Cerebellar nuclear complex (tissue), 1 donor: ENCODE measurements at places on chromosomes 11 and 22.
A peak's percentile ranks its signal among the peaks of the same experiment; 100 is the strongest.

DNA sequence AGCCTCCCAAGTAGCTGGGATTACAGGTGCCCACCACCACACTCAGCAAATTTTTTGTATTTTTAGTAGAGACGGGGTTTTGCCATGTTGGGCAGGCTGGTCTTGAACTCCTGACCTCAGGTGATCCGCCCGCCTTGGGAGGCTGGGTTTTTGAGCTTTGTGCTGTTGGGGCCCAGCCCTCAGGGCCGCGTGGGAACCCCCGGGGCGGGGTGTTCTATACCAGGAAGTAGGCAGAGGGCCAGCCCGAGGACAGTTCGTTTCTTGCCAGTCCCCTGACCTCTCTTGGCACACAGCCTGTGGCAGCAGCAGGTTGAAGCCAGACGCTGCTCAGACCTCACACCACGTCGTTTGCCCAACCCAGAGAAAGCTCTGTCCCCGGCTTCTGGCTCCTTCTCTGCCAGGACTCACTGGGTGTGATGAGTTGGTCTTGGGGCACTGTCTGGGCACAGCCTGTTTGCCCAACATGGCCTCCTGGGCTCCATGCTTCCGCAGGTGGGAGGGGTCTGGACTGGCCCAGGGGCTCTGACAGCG is 24.9 kb upstream of the CHKA start:
- no peak for DNase-seq

DNA sequence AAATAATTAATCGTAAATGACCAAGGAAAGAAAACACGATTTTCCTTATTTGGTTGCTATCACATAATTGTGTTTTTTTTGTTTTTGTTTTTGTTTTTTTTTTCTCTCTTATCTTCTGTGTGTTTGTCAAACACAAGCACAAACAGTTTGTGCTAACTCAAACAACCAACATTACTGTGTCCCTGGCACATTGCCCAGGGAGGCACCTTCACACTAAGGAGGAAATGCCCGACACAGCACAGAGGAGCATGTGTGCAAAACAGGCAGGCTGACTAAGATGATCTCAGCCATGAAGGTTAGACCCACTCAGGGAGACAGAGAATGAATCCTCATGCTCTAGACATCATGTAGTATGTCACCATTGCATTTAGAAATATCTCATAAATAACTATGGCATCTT is 130.1 kb downstream of the SOX6 start:
- DNase-seq, result no peak

GRCh38 chr11:133947321-133947756 is 9.4 kb downstream of the IGSF9B start:
- DNase-seq, result no peak

- no peak for DNase-seq
These were observed 228.8 kb downstream of the BUD13 start for GRCh38 chr11:116543911-116544475.

DNA sequence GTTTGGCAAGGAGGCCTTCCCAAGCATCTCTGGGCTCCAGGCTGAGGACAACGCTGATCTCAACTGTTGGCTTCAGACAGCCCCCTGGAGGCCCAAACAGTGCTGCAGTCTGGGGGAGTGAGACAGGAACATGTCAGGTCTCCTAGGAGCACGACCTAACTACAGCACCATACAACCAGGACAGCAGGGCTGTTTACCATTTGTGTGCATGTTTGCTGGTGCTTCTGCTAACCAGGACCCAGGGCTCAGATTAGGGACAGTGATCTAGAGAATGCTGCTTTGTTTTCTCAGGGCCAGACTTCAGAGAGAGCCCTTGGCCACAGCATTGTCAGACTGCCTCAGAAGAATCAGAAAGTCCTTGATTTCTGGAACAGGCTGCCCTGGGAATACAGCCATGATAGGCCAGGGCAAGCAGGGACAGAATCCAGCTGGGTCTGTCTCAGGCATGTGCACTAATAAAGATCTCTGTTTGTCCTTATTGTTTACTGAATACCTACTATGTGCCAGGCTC is 126.5 kb downstream of the VPREB1 start:
- no peak for DNase-seq

GRCh38 chr11:85845124-85845631 is 10.0 kb upstream of the CCDC83 start:
- no peak for DNase-seq

DNA sequence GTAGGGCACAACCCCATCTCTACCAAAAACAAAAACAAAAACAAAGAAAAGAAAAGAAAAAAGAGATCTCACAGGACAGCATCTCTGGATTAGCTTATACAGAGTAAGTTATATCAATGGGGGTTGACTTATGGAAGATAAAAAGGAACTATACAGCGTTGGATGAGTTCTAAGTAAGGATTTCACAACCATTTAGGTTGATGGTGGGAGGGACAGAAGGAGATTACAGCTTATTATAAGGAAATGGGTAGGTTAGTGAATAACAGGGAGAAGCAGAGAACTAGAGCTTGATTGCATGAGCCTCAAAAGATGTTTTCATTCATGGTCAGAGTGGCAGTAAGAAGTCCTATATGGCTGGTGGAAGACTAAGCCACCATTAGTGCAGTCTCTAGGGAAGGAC is 60.3 kb downstream of the CECR2 start:
- DNase-seq, result no peak

GRCh38 chr11:68038226-68038717 is 553 bp upstream of the TCIRG1 start:
- DNase-seq, result no peak

- DNase-seq, result no peak
These were observed 20.6 kb downstream of the IFT27 start for GRCh38 chr22:36755316-36755715.

DNA sequence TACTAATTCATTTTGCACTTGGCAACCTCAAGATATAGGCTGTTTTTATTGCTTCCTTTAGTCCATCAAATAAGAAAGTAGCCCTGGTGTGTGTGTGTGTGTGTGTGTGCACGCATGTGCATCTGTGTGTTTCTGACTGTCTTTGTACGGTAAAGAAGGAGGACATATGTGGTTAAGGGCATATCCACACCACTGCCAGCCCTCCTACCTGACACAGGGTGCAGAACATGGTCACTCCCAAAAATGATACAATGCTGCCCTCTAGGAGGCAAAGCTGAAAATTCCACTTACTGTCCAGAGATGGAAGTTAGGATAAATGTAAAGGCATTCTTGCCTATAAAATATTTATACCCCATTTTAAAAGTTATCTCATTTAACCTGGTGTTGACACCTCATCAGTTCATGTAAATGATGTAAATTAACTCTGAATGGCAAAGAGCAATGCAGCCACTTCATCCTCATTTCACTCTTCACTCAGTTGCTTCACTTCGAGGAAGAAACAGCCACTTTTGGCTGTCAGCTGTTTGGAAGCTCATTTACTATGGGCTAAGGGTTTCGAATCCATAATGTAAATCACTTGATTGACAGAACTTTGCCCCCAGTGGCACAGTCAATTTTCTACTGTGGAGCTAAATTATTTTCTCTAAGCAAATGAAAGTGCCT is 83.1 kb upstream of the MTNR1B start:
- no peak for DNase-seq

DNA sequence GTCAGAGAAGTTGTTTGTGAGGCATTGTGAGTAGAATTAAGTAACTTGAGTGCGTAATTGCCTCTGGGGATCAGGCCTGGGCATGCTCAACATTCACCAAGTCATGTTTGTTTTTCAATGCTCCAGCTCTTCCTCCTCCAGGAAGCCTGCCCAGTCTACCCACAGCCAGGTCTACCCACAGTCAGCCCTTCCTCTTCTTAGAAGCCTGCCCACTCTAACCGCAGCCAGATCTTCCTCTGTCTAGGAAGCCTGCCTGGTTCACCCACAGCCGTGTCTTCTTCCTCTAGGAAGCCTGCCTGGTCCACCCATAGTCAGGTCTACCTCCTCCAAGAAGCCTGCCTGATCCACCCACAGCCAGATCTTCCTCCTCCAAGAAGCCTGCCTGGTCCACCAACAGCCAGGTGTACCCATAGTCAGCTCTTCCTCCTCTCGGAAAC is 25.0 kb downstream of the LRP5 start:
- no peak for DNase-seq

- DNase-seq, result no peak
These were observed 142.9 kb downstream of the SNX19 start for GRCh38 chr11:130773244-130773820.

DNA sequence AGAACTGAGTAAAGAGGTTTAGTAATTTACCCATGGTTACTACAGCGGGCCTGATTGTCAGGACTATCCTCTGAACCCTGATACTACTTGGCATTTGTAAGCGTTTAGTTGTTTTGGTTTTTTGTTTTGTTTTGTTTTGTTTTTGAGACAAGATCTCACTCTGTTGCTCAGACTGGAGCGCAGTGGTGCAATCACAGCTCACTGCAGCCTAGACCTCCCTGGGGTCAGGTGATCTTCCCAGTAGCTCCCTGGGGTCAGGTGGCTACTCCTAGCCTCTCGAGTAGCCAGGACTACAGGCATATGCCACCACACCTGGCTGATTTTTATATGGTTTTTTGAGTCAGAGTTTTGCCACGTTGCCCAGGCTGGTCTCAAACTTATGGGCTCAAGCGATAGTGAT is 118.6 kb downstream of the WNT11 start:
- no peak for DNase-seq

- no peak for DNase-seq
These were observed 45.2 kb downstream of the NEU3 start for GRCh38 chr11:75033916-75034315.

DNA sequence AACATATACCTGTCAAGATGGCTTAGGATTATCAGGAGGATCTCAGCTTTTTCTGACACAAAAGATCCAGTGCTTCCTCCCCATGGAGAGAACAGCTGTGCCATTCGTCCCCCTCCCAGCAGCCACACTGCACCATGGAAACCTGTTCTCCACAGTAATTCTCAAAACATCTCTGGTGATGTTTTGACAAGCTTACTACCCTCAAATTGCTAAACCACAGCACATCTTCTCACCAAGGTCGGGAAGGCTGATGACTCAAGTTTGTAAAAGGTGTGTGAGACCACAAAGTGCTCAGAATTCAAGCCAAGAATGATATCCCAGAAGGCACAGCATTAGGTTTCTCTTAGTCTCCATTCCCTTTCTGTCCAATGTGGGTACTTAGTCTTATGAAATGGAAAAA is 3.9 kb upstream of the RAB38 start:
- no peak for DNase-seq

GRCh38 chr22:20966883-20967696 is at the start of gene AIFM3:
TSS of gene AIFM3 (plus strand) at chr22:20967255. CDS start at chr22:20967945, 690 bp downstream.
- DNase-seq, result no peak

GRCh38 chr11:102322560-102322959 is 5.3 kb downstream of the BIRC3 start:
- no peak for DNase-seq

DNA sequence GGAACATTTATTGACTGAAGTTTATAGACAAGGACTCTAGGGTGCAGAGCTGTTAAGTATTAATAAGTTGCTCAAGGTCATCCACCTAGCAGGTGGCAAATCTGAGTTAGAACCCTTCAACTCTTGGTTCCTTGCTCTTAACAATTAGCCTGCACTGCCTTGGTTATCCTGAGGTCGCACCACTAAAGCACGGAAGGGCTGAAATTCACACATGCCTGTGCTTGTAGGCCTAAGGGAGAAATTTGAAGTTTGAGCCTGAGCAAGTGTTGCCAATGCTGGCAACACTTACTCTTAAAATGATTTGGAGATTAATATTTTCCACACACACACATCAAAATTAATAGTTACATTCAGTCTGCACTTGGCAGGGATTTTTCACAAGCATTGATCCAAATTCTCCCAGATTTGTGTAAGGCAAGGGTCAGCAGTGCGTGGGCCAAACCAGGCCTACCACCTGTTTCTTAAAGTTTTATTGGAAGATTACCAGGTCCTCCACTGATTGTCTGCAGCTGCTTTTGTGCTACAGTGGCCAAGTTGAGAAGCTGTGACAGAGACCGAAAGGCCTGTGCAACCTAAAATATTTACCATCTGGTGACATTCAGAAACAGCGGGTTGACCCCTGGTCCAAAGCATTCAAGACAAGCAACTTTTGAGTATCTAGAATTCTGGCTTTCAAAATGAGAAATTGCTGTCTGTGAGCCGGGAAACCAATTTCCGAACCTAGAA is 16.3 kb downstream of the APOL5 start:
- DNase-seq, result no peak

GRCh38 chr11:107827041-107827440 is 31.5 kb downstream of the SLC35F2 start:
- no peak for DNase-seq

GRCh38 chr22:43127166-43127908 is 15.9 kb downstream of the MCAT start:
- no peak for DNase-seq

GRCh38 chr11:34600339-34601084 is 20.4 kb upstream of the EHF start:
- no peak for DNase-seq

DNA sequence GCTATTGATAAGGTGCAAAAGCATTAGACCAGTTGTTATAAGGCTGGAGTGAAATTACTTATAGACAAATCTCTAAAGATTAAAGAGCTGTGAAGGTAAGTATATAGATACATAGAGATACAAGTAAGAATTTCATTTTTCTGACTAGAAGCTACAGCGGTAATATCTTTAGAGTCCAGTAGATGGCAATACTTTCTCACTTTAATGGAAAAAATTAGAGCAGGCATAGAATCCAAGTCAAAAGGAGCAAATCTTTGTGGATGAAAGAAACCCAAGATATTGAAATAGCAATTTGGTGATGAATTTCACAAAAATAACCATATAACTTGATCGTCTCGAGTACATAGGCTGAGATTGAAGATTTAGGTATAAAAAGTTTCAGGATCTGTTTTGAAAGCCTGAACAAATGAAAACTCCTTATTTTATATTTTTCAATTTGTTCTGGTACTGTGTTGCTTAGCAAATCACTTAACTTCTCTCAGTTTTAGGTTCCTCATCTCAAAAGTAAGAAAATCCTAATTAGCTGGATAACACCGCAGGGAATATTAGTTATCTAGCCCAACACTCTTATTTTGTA is 81.9 kb downstream of the UVRAG start:
- peak; percentile 10 for DNase-seq

DNA sequence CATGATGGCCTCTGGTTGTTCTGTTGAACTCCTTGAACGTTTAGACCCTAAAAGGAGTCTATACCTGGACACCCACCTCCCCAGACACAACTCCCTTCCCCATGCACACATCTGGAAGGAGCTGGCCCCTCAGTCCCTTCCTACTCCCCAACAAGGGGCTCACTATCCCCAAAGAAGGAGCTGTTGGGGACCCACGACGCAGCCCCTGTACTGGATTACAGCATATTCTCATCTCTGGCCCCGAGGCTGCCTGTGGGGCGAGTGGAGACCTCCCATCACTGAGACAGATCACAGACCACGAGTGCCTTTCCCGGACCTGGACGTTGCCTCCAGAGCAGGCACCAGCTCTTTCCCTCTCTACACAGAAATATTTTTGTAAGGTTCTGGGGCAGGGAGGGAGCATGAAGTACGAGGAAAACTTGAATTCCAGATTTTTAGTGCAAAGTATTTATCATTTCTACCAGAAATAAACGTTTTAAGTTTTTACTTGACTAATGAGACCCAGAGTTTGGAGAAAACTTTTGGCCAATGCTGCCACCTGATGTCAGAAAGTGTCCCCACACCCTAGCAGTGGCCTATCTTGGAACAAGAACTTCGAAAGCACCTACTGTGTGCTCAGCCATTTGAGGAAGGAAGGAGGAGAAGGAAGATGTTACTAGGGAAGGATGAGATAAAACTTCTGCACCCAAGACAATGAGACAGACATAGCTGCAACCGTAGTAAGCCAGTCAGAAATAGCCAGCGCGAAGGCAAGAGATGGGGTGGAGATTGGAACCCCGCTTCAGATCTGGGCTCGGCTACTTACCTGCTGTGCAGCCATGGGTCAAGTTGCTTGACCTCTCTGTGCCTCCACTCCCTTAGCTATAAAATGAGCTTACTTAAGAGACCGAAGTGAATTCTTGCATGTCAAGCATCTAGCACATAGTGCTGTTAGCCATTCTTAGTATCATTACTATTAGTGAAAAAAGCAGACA is 10.2 kb upstream of the POU2F3 start:
- no peak for DNase-seq

- DNase-seq, result no peak
These were observed 9.3 kb downstream of the TENM4 start for GRCh38 chr11:79431535-79431934.
